H1 (cell line): ENCODE measurements at places on chromosomes 6 and 20. TPM values are rescaled to one million over a fixed set of nuclear protein-coding genes. Genes with fewer than 3 reads are reported as not detected.

GRCh38 chr20:41172296-41173140 lies 35.2 kb downstream of the PLCG1 start:
- DNase-seq = no peak

BTN1A1 gene
- 0.22 and 0.35 TPM in 2 replicates for polyA plus RNA-seq

DNA sequence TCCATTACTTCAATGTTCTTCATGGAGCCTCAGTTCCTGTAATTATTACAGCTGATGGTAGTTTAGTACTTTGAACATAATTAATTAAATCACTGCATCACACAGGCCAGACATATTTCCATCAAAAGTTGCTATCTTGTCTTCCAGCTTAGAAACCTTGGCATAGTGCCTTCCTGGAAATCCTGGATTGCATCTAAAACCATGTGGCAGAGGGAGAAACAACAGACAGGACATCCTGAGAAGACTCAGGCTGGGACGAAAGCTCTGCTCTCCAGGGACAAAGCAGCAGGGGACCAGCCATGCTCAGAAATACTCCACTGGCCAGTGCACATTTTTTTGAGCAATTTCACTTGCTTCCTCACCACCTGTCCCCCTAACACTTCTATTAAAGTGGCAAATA lies 55.3 kb downstream of the TBX18 start:
- no peak for DNase-seq

GRCh38 chr20:50523552-50524167 lies 13.5 kb downstream of the PTPN1 start:
- DNase-seq = no peak

DNA sequence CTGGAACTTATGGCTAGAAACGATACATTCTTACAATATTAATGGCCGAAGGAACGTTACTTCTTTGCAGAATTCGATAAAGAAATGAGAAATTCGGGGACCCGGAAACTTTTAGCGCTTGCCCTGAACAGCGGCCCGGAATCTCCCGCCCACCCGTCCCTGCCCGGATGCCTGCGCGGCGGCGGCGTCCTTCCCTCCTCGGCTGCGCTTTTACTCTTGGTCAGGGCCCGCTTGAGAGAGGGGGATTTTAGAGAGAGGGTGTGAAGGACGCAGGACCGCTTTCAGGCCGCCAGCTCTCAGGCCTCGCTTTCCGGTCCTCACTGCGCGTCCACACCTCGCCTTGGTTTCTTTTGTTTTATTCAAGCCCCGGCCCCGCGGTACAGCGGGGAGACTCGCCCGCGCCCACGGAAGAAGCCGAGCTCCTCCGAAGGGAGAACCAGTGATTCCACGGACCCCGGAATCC lies 243.7 kb downstream of the ARID1B start:
- DNase-seq = no peak

DNA sequence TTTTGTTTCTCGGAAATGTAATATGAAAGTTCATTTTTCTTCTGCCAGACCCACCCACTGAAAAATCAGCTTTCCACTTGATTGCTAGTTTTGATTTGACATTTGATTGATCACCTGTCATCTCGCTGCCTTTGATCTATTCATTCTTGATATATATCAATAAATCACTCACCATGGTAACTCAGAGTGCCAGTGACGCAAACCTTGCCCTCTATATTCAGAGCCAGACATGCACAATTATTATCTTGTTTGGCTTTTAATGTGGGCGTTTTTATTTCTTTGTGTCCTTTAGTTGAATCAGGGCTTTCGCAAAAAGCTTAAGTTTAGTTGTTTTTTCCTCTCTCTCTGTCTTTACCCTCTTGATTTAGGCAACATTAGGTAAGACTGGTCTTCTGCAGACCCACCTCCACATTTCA lies 2.0 kb downstream of the TSHZ2 start:
- DNase-seq = no peak

DNA sequence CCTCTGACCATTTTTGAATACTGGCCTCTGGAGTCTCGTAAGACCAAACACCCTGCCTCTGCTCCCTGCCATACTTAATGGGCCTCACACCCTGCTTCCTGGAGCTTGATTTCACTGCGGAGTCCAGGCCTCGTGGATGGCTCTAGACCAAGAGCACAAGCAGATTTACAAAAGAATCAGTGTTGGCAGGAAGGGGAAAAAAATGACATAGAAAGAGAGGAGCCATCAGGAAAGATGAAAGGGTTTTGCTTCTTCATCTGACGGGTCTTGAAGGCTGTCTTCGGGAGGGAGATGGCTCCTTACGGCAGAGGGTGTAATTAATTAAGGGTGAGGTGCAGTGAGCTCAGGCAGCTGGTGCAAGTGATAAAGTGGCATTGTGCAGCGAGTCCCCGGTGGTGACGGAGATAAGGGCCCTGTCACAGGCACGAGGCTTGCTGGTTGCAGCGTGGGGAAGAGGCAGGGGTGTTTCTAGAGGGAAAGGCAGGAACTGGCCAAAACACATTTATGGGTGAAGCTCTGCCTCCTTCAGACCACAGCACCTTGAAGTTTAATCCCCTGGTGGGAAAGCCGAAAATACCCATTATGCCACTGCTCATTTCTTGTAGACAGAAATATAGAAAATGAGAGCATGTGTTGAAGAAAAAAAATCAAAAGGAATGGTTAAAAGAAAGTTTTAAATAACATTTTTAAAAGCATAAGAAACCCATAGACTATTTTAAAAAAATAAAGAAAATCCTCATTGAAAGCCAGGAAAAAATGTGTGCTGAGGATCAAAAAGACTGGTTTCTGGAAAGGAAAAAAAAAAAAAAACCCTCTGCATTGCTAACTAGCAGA lies 128.6 kb upstream of the LRFN2 start:
- DNase-seq = no peak

DNA sequence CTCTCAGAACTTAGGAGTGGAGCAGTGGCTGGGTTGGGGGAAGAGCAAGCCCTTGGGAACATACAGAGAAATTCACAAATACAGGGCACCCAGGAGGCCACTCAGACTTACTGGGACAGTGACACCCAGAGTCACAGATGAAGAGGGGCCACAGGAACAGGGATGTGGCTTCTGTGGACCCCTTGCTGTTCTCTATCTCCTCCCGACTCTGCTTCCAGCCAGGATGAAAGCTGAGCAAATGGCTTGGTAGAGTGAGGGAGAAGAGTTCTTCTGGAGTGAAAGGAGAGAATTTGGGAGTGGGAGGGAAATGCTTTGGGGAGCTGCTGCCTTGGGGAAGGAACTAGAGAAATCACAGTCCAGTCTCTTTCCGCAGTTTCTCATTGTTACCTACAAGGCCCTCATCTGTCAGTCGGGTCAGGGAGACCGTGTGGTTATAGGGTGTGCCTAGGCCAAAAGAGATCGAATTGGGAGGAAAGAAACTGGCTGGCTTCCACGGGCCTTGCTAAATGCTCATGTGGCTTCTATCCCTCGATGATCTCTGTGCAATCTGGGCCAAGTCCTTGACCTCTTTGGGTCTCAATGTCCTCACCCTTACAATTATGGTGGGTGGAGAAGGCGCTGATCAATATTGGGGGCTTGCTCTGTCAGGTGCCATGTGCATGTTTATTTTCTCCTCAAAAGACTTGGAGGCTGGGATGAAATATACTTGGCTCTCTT lies 17.0 kb downstream of the FOXP4 start:
- DNase-seq = no peak

GRCh38 chr6:35064290-35064689 lies 76.8 kb downstream of the TCP11 start:
- no peak for DNase-seq

DNA sequence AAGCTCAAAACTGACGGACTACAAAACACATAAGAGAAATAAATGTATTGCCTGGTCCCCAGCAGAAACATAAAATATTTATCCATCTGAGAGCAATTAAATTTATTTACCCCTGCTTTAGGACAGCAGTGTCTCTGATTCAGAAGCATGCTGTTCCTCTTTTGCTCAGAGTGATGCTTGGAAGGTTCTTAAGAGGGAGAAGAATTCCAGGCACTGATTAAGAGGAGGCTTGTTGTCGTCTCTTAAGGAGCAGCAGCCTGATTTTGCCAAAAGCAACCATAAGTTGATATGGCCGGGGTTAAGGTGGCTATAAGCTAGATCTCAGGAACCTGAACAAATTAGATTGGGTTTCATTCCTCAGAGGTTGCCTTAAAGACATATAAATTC lies 25.8 kb downstream of the CAP2 start:
- DNase-seq = no peak

DNA sequence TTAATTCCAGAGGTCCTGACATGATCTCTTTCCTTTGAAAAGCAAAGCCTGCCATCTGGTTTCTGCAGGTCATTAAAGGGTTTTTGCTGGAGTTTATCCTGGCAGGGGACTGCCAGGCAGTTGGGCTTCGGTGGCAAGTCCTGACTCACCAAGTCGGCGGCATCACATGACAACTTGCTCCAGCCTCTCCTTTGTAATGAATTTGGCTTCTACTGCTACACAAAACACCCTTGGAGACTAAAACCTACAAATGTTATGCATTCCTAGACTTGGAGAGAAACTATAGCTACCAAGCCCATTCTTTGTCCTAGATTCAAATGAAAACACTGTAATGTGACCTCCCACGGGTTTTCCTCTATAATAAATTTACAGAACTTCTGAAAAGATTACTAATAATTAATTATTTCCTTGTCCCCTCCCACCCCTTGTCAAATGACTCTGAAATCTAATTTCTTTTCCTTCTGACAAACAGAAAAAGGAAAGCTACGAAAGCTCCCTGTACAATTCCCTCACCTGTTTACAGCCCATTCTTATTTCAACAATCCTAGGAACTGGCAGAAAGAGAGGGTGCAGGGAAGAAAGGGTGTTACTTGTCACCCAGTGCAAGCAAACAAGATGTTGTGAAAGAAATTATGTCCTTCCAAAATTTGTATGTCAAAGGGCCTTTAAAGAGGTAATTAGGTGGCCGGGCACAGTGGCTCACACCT lies 62.9 kb downstream of the QRSL1 start:
- no peak for DNase-seq

DNA sequence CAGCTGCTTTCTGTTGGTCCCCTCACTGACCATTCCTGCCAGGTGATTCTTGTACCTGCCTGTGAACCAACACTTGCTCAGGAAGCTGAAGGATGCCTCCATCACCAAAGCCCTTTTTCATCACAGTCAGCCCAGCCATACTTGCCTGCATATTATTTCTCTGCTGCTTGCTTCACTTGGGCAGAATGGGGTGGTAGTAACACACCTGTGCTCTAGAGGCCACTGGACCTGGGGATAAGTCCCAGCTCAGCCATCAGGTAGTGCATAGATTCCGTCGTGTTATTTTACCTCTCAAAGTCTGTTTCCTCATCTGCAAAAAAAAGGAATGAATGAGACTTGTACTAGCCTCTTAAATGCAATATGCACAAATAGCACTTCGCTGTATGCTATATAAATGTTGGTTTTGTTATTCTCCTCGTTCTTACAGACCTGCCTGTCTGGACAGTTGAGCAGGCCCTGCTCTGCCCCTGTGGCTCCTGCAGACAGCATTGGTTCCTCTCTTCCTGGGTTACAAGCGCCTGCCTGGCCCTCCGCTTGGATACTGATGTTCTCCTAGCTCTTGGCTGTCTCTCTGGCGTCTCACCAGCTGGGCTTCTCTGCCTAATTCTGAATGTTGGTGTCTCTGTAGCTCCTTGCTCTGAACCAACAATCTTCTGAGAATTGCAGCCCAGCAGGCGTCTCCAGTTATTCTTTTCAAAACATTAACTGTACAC lies 151.8 kb downstream of the UNC5CL start:
- no peak for DNase-seq

DNA sequence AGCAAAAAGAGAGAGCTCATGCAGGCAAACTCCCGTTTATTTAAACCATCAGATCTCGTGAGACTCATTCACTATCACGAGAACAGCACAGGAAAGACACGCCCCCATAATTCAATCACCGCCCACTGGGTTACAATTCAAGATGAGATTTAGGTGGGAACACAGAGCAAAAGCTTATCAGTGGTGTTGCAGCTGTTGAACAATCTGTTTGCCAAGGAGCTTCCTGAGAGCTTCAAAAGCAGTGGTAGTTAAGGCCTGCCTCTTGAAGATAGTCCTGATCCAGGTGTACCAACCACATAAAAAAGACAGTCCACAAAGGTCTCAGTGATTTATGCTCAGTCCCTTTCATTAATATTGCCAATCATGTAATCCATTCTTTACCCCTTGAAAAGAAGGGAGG lies 269.4 kb upstream of the IRAK1BP1 start:
- DNase-seq = no peak

WFDC10B gene
- polyA plus RNA-seq = 0.21 and 0.36 TPM in 2 replicates

DEFB132 gene
- not detected in 2 replicates for polyA plus RNA-seq

WFDC2 gene
- 137 and 156 TPM in 2 replicates for polyA plus RNA-seq

PLCB4 gene
- 2.6 and 3.2 TPM in 2 replicates for polyA plus RNA-seq

GRCh38 chr6:72783035-72783434 lies 161.2 kb downstream of the KCNQ5 start:
- no peak for DNase-seq

GRCh38 chr6:26123947-26124780 lies 36.9 kb downstream of the HFE start:
- DNase-seq = no peak
